T-helper 17 cell (primary cell): ENCODE measurements at places on chromosomes 5 and 9.

- H3K27me3 ChIP-seq, result no peaks in the 10 kb centered on the region
- H3K4me1 ChIP-seq, result peaks cover 9% of the 10 kb centered on the region
- no peak overlapping the region for H3K27ac ChIP-seq
- H3K36me3 ChIP-seq, result peaks cover 3% of the 10 kb centered on the region
Measured at GRCh38 chr5:10719965-10720364, 41.1 kb downstream of the DAP start.

DNA sequence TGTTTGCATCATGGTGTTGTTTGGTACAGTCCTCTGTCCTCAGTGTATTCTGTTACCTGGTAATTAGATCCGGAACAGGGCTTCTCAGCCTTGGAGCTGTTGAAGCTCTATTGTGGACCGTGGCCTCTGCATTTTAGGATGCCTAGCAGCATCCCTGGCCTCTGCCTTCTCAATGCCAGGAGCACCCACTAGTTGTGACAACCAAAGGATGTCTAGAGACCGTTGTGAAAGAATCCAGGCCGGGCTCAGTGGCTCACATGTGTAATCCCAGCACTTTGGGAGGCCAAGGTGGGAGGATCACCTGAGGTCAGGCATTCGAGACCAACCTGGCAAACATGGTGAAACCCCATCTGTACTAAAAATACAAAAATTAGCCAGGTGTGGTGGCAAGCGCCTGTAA, 159.6 kb downstream of the CACNA1B start:
- no peak overlapping the region for H3K27ac ChIP-seq
- DNase-seq, result no peak
- no peaks in the 10 kb centered on the region for H3K4me1 ChIP-seq
- H3K36me3 ChIP-seq, result no peaks in the 10 kb centered on the region
- no peak overlapping the region for H3K4me3 ChIP-seq

GRCh38 chr5:160088805-160089204, 30.4 kb downstream of the PWWP2A start:
- peaks cover 5% of the 10 kb centered on the region for H3K36me3 ChIP-seq
- H3K4me1 ChIP-seq, result peaks cover 10% of the 10 kb centered on the region
- H3K27me3 ChIP-seq, result no peaks in the 10 kb centered on the region

GRCh38 chr5:154364771-154365170, 81.0 kb upstream of the SAP30L start:
- no peaks in the 10 kb centered on the region for H3K27me3 ChIP-seq
- H3K4me1 ChIP-seq, result peaks cover 16% of the 10 kb centered on the region
- H3K27ac ChIP-seq, result peak overlapping the region; percentile 34

DNA sequence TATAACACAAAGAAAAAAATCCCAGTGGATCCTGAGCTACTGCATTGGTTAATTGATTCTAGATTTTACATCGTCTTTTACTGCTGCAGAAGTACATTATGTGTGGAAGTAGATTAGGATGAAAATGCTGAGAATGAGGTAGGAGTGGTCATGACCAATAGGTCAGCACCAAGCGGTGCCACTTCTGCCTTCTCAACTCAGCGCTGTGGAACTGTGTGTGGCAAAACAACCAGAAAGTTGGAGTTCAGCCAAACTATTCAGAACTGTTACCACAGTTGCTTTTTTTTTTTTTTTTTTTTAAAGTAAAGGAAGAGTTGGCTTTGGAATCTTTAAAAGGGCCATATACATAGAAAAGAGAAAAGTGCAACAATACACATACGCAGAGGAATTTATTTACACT, 24.2 kb downstream of the POU5F2 start:
- H3K4me3 ChIP-seq, result no peak overlapping the region
- no peak for DNase-seq
- no peak overlapping the region for H3K27ac ChIP-seq

DNA sequence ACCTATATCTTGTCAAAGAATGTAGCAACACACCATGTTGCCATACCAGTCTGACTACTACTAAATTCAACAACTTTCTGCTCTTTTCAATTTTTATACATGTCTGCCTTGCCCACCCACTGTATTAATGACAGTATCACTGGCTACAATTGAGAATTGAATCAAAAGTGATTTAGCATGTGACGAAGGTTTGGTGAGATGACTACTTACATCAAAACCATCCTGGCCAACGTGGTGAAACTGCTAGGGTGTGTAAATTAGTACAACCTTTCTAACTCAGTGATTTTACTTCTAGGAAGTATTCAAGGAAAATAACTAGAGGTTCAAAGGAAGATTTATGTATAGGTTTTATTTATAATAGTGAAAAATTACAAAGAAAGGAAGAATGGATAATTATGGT, 109.8 kb downstream of the UNC13B start:
- H3K4me1 ChIP-seq, result no peaks in the 10 kb centered on the region
- H3K27ac ChIP-seq, result no peak overlapping the region
- no peak overlapping the region for H3K4me3 ChIP-seq

- DNase-seq, result no peak
- peaks cover 68% of the 10 kb centered on the region for H3K27me3 ChIP-seq
- no peak overlapping the region for H3K4me3 ChIP-seq
- peaks cover 2% of the 10 kb centered on the region for H3K36me3 ChIP-seq
- no peak overlapping the region for H3K27ac ChIP-seq
Measured at GRCh38 chr9:133752739-133753446, 14.7 kb upstream of the SARDH start.

GRCh38 chr5:38929838-38930237, 84.0 kb downstream of the OSMR start:
- H3K4me3 ChIP-seq, result no peak overlapping the region
- no peaks in the 10 kb centered on the region for H3K4me1 ChIP-seq
- peaks cover 31% of the 10 kb centered on the region for H3K27me3 ChIP-seq
- H3K36me3 ChIP-seq, result peaks cover 2% of the 10 kb centered on the region
- DNase-seq, result no peak

GRCh38 chr5:113293068-113293974, 141.5 kb downstream of the TSSK1B start:
- peaks cover 34% of the 10 kb centered on the region for H3K27me3 ChIP-seq
- H3K27ac ChIP-seq, result peak overlapping the region; percentile 32

DNA sequence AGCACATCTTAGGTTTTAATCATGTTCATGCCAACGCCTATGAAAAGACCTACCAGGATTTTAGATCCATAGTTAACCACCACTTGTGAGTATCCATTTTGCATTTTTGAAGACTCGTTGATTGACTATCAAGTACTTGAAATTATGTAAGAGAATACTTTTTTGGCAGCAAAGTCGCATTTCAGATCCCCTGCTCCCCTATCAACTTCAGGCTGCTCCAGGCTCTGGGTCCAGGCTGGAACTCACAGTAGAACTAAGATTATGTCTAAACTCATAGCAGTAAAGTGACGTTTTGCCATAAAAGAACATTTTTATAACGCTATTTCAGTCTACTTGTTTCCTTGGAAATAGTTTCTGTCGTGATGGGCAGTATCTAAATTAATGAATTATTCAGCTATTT, 267.7 kb downstream of the FANCC start:
- H3K27me3 ChIP-seq, result peaks cover 7% of the 10 kb centered on the region
- no peak overlapping the region for H3K27ac ChIP-seq

DNA sequence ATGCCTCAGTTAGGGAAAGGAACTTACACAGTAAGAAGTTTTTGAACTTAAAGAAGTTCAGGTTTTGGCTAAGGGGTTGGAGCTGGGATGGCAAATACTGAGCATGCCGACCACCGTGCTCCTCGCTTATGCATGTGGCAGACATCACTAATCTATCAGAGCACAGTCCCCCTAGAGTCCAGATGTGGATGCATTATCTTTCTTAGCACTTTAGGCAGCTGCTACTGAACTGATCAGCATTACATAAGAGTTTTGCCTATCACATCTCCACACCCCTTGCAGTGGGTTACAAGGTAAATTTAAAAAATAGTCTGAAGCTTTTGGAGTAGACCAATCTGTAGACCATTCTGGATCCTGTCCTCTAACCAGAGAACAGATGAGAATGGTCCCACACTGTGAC, 22.4 kb downstream of the MACIR start:
- H3K4me3 ChIP-seq, result no peak overlapping the region
- DNase-seq, result no peak
- peaks cover 2% of the 10 kb centered on the region for H3K4me1 ChIP-seq

- H3K4me1 ChIP-seq, result no peaks in the 10 kb centered on the region
- H3K27ac ChIP-seq, result no peak overlapping the region
- H3K27me3 ChIP-seq, result peaks cover 24% of the 10 kb centered on the region
- no peaks in the 10 kb centered on the region for H3K36me3 ChIP-seq
- no peak for DNase-seq
- H3K4me3 ChIP-seq, result no peak overlapping the region
Measured at GRCh38 chr5:77396017-77396416, 96.1 kb downstream of the WDR41 start.

- H3K4me3 ChIP-seq, result no peak overlapping the region
- H3K27me3 ChIP-seq, result peaks cover 28% of the 10 kb centered on the region
- no peaks in the 10 kb centered on the region for H3K36me3 ChIP-seq
- no peak for DNase-seq
- no peaks in the 10 kb centered on the region for H3K4me1 ChIP-seq
Measured at GRCh38 chr9:101032426-101032825, 3.9 kb downstream of the PLPPR1 start.

DNA sequence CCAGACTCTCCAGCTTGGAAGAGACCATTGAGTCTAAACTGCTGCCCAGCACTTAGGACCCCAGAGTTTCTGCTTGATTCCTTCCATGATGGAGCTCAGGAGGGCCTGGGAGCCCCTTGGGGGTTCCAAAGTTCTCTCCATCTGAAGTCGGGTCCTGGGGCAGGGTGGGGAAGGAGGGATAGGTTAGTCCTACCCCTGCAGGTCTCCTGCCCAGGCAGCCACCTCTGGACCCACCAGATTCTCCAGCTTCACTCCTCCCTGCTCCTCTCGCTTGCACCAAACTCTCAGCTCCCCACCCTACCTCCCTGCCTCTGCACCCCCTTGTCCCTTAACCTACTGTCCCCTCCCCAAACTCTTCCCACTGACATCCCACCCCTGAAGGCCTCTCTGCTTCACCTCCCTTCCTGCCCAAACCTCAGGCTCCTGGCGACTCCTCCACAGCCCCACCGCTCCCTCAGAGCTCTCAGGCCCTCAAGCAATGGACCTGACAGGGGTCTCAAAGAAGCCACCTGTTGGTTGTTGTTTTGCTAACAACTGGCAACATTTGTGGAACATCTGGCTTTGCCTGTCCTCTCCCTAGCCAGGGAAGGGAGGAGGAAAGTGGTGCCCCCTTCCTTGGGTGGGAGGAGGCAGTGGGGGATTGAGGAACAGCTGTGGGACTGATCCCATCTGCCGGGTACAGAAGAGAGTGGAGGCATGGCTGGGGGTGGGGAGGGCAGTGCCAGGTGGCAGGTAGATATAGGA, 137.5 kb downstream of the RGS3 start:
- no peak overlapping the region for H3K4me3 ChIP-seq
- H3K36me3 ChIP-seq, result peaks cover 3% of the 10 kb centered on the region
- no peak overlapping the region for H3K27ac ChIP-seq
- H3K4me1 ChIP-seq, result peaks cover 3% of the 10 kb centered on the region

GRCh38 chr9:35664531-35665470, at the start of gene ARHGEF39:
TSS of gene ARHGEF39 (minus strand) at chr9:35665195. CDS start at chr9:35665169, 26 bp downstream.
- H3K36me3 ChIP-seq, result no peaks in the 10 kb centered on the region
- DNase-seq, result peak; percentile 61
- peak within 1 kb of the TSS; percentile 91 for H3K4me3 ChIP-seq
- peak within 1 kb of the TSS; percentile 98 for H3K27ac ChIP-seq

- peaks cover 7% of the 10 kb centered on the region for H3K27me3 ChIP-seq
- no peaks in the 10 kb centered on the region for H3K36me3 ChIP-seq
- H3K4me1 ChIP-seq, result peaks cover 15% of the 10 kb centered on the region
- peak overlapping the region; percentile 19 for H3K27ac ChIP-seq
- DNase-seq, result no peak
Measured at GRCh38 chr9:128251732-128252100, 24.1 kb downstream of the GOLGA2 start.

- H3K27ac ChIP-seq, result no peak overlapping the region
- H3K36me3 ChIP-seq, result no peaks in the 10 kb centered on the region
- H3K4me1 ChIP-seq, result no peaks in the 10 kb centered on the region
- H3K4me3 ChIP-seq, result no peak overlapping the region
Measured at GRCh38 chr5:146034127-146034526, 71.2 kb downstream of the PLAC8L1 start.

- H3K27me3 ChIP-seq, result peaks cover 47% of the 10 kb centered on the region
- H3K4me1 ChIP-seq, result no peaks in the 10 kb centered on the region
- H3K4me3 ChIP-seq, result no peak overlapping the region
- peaks cover 2% of the 10 kb centered on the region for H3K36me3 ChIP-seq
- no peak for DNase-seq
- no peak overlapping the region for H3K27ac ChIP-seq
Measured at GRCh38 chr5:158064334-158065123, 205.6 kb upstream of the CLINT1 start.

GRCh38 chr5:9928326-9928725, 298.2 kb upstream of the TAS2R1 start:
- no peaks in the 10 kb centered on the region for H3K36me3 ChIP-seq
- H3K27me3 ChIP-seq, result no peaks in the 10 kb centered on the region
- H3K4me1 ChIP-seq, result no peaks in the 10 kb centered on the region
- no peak for DNase-seq

DNA sequence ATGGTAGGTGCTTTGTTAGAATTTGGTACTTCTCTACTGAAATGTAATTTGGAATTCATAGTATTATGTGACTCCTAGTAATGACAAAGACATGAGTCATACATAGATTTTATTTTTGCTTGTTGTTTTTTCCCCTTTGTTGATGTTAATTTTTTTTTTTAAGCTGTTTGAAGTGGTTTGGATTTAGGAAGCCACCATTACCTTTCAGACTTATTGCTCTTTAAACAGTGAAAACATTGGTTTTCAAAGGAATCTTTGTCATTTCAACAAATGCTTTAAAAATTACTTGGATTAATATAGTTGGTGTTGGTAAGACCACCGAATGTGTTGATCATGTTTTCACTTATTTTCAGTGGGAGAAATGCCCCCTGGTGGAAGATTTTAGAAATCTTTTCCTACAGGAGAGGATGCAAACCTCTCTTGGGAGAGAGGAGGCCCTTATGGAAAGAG, 170.1 kb upstream of the PITX1 start:
- H3K4me3 ChIP-seq, result no peak overlapping the region
- no peaks in the 10 kb centered on the region for H3K4me1 ChIP-seq
- no peaks in the 10 kb centered on the region for H3K36me3 ChIP-seq
- no peak for DNase-seq
- no peak overlapping the region for H3K27ac ChIP-seq

GRCh38 chr9:91503673-91504081, 80.0 kb upstream of the NFIL3 start:
- H3K4me3 ChIP-seq, result no peak overlapping the region
- no peak overlapping the region for H3K27ac ChIP-seq
- no peak for DNase-seq
- no peaks in the 10 kb centered on the region for H3K36me3 ChIP-seq
- peaks cover 31% of the 10 kb centered on the region for H3K27me3 ChIP-seq

DNA sequence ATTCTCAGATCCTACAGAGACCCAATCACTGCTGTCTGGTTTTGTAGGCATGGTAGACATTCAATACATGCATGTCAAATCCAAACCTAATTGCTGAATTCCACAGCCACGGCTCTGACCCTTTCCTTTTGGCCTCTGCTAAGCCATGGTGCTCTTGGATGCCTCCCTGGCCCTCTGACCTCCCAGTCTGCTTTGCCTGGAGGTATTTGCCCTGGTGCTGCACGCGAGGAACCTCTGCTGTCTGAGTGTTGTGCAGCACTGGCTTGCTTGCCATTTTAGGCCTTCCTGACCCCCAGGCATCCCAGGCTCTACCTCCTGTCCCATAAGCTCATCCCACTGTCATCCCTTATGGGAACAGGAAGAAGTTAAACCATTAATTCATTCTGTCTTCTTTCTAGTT, 60.9 kb downstream of the DOCK2 start:
- H3K27ac ChIP-seq, result peak overlapping the region; percentile 85
- H3K4me3 ChIP-seq, result no peak overlapping the region
- H3K27me3 ChIP-seq, result no peaks in the 10 kb centered on the region
- peaks cover 9% of the 10 kb centered on the region for H3K4me1 ChIP-seq
